ENCODE measurements at places on chromosomes 2 and 18. TPM values are rescaled to one million over a fixed set of nuclear protein-coding genes. Genes with fewer than 3 reads are reported as not detected.
A peak's percentile ranks its signal among the peaks of the same experiment; 100 is the strongest.

GRCh38 chr2:18833941-18834340, 244.6 kb upstream of the NT5C1B start:
- no peak overlapping the region for H3K4me3 ChIP-seq
- H3K36me3 ChIP-seq = no peaks in the 10 kb centered on the region
- no peak overlapping the region for H3K27ac ChIP-seq

- H3K4me1 ChIP-seq = no peaks in the 10 kb centered on the region
- no peak for DNase-seq
- H3K27ac ChIP-seq = no peak overlapping the region
- no peak overlapping the region for H3K4me3 ChIP-seq
- no peaks in the 10 kb centered on the region for H3K27me3 ChIP-seq
- H3K36me3 ChIP-seq = no peaks in the 10 kb centered on the region
Measured at GRCh38 chr2:207103132-207103531, 62.6 kb downstream of the KLF7 start.

The PTPRN gene
- total RNA-seq = 2.0 TPM

- no peaks in the 10 kb centered on the region for H3K4me1 ChIP-seq
- no peaks in the 10 kb centered on the region for H3K36me3 ChIP-seq
- H3K27me3 ChIP-seq = no peaks in the 10 kb centered on the region
- no peak overlapping the region for H3K4me3 ChIP-seq
Measured at GRCh38 chr2:62209427-62209991, 13.6 kb downstream of the B3GNT2 start.

- DNase-seq = no peak
- no peak overlapping the region for H3K27ac ChIP-seq
- no peaks in the 10 kb centered on the region for H3K4me1 ChIP-seq
- no peaks in the 10 kb centered on the region for H3K36me3 ChIP-seq
- no peak overlapping the region for H3K4me3 ChIP-seq
- no peaks in the 10 kb centered on the region for H3K27me3 ChIP-seq
Measured at GRCh38 chr2:215396595-215397313, 39.1 kb downstream of the FN1 start.

The ALKAL2 gene
- 0.72 TPM for total RNA-seq

- no peak overlapping the region for H3K4me3 ChIP-seq
- H3K27me3 ChIP-seq = no peaks in the 10 kb centered on the region
- H3K4me1 ChIP-seq = no peaks in the 10 kb centered on the region
- H3K36me3 ChIP-seq = no peaks in the 10 kb centered on the region
- H3K27ac ChIP-seq = no peak overlapping the region
Measured at GRCh38 chr2:179186126-179186525, 78.5 kb downstream of the SESTD1 start.

DNA sequence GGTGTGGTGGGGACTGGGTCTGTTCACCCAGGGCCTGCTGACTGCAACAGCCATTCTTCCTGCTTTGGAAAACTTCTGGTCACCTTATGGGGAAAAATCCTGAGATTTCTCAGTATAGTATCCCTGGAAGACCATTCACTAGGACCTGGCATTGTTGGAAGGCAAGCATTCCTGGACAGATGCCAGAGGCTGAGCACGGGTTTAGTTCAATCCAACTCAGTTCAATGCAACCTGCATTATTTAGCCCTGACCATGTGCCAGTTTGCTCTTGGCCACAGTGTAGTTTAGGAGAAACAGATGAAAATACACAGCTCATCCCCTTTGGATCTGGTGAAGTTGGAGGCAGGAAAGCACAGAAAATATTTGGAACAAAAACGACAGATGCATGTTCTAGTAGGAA, 95.9 kb downstream of the LPIN1 start:
- H3K4me1 ChIP-seq = no peaks in the 10 kb centered on the region
- no peak for DNase-seq
- no peaks in the 10 kb centered on the region for H3K27me3 ChIP-seq

GRCh38 chr18:63141778-63142176, 177.8 kb downstream of the BCL2 start:
- H3K27ac ChIP-seq = no peak overlapping the region
- no peak for DNase-seq
- no peaks in the 10 kb centered on the region for H3K27me3 ChIP-seq
- no peak overlapping the region for H3K4me3 ChIP-seq
- H3K4me1 ChIP-seq = no peaks in the 10 kb centered on the region

- no peak overlapping the region for H3K4me3 ChIP-seq
- no peaks in the 10 kb centered on the region for H3K27me3 ChIP-seq
- H3K4me1 ChIP-seq = no peaks in the 10 kb centered on the region
Measured at GRCh38 chr2:193315428-193316091, 1120.8 kb upstream of the TMEFF2 start.

GRCh38 chr2:237864940-237865622, 5.7 kb downstream of the RAMP1 start:
- H3K36me3 ChIP-seq = no peaks in the 10 kb centered on the region
- no peak overlapping the region for H3K4me3 ChIP-seq
- DNase-seq = no peak
- no peaks in the 10 kb centered on the region for H3K27me3 ChIP-seq

DNA sequence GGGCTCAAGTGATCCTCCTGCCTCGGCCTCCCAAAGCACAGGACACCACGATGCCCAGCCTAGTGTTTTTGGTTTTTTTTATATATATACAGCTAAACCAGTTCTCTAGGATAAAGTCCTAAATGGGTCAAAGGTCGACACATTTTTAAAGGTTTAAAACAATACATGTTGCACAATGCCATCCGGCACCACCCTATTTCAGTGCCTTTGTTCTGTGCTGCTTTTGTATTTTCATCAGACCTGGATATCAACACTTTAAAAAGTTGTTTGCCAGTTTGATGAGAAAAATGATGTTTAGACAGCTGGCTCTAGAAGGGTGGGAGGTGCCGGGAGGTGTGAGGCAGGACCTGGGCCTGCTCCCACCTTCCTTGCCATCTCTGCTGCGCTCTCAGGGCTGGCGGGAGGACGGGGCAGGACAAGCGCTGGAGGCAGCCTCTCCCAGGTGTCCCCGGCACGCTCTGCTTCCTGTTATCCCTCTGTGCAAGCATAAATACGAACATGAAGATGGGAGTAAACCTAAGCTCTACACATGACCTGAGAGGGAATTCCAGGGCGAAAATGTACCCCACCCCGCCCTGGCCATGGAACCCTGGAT, 103.7 kb downstream of the HS6ST1 start:
- peak; percentile 49 for DNase-seq
- no peaks in the 10 kb centered on the region for H3K36me3 ChIP-seq
- H3K27ac ChIP-seq = no peak overlapping the region
- H3K27me3 ChIP-seq = no peaks in the 10 kb centered on the region
- H3K4me3 ChIP-seq = no peak overlapping the region

The SLC5A7 gene
- 0.42 TPM for total RNA-seq

DNA sequence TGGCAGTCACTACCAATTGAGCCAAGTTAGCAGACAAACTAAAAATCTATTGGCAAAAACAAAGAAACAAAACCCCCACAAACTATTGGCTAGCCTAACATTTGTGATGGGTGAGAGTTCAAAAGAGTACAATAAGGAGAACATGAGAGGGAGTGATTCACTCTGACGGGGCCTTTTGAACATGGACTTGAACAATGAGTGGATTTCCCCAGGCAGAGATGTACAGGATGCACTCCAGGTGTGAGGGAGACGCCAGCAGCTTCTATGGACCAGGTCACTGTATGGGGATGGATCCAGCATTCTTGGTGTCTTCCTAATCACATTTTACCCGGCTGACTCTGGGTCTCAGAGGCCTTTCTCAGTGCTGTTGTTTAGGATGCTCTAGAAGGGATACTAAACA, 167.5 kb upstream of the SMAD2 start:
- no peak for DNase-seq
- H3K27me3 ChIP-seq = no peaks in the 10 kb centered on the region
- no peak overlapping the region for H3K4me3 ChIP-seq
- no peak overlapping the region for H3K27ac ChIP-seq
- H3K36me3 ChIP-seq = no peaks in the 10 kb centered on the region

The NABP1 gene
- total RNA-seq = 15.9 TPM

The NAT8 gene
- not detected for total RNA-seq

The ZDBF2 gene
- total RNA-seq = 5.8 TPM

DNA sequence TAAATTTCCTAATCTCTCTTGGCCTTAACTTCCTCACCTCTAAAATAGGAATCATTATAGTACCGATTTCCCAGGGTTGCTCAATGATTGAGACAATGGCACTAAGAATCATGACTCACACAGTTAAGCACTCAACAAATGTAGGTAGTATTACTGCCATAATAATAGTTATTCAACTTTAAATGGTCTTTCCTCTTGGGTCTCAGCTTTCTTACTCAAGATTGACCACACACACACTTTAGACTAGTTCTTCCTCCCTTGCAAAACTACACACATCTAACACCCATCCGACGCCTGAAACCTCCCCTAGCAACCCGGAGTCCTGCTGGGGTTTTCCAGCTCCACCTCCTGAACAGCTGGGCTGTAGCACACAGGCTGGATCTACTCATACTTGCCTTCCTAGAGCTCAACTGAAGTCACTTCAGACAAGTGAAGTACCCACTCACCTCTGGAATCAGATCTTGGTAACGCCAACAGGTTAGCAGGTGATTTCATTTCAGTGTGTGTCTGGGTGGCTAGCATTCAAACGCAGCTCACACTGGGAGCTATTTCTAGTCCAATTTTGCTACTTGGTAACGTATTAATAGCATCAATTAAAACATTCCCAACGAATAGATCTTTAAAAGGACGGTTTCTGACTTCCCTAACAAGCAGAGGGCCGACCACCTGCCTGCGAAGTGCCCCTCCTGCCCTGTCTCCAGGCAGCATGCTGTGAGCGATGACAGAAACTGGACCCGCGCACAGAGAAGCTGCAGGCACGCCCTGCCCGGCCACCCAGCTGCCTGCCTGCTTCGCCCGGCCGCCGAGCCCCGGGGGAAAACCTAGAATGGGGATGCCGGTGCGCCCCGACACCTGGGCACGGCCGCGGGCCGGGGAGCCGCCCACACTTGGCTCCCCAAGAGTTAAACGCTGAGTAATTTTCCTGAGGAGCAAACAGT, 1.1 kb downstream of the UXS1 start:
- peak overlapping the region; percentile 81 for H3K27ac ChIP-seq
- H3K36me3 ChIP-seq = no peaks in the 10 kb centered on the region
- DNase-seq = peak; percentile 65
- peak overlapping the region; percentile 86 for H3K4me3 ChIP-seq

The VAMP5 gene
- 14.0 TPM for total RNA-seq

DNA sequence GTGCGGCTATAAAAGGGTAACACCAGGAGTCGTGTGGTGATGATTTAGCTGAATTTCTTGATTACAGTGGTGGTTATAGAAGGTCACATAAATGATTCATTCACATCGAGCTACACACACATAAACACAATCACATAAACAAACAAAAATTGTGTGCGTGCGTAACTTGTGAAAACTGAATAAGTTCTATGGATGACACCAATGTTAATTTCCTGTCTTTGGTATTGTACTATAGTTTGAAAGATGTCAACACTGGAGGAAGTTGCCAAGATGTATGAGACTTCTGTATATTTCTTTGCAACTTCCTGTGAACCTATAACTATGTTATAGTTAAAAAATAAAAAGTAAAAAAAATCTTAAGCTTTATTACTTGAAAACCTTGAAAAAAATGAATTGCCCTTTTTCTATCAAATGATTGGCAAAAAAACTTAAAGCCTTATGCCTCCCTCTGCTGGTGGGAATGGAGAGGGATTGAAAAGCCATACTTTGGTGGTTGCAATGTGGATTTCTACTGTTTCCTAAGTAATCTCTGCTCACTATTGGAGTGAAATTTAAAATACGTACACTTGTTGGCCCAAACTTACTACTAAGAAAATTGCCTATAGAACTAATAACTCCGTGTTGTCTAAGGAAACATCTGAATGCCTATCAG, 227.7 kb downstream of the RPIA start:
- no peak for DNase-seq
- H3K27ac ChIP-seq = no peak overlapping the region
- no peaks in the 10 kb centered on the region for H3K4me1 ChIP-seq
- no peak overlapping the region for H3K4me3 ChIP-seq
- H3K27me3 ChIP-seq = peaks cover 6% of the 10 kb centered on the region

DNA sequence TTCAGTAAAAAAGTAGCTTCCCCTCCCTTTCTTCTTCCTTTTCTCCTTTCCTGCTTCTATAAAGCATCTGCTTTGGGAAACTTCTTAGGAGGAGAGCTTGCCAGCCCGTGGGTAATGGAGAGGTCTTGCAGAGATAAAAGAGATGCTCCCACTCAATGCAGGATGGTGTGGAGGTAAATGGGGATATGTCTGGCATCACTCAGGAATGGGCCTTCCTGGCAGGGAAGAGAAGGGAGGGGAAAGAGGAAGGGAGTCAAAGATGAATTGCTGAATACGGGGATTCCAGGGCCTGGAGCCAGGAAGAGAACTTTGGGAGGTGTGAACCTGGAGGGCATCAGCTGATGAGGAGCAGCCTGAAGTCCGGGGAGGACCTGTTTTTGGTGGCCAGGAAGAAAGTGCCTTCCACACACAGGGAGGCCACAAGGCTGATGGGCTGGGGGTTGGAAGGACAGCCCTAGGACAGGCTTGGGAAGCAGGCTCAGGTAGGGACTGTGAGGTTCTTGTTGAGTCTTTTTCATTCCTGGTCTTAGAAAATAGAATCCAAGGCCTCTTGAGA, 25.2 kb downstream of the IL1B start:
- H3K4me3 ChIP-seq = no peak overlapping the region
- peaks cover 5% of the 10 kb centered on the region for H3K4me1 ChIP-seq
- no peak for DNase-seq
- H3K36me3 ChIP-seq = no peaks in the 10 kb centered on the region
- peak overlapping the region; percentile 4 for H3K27ac ChIP-seq

The LOXHD1 gene
- not detected for total RNA-seq

DNA sequence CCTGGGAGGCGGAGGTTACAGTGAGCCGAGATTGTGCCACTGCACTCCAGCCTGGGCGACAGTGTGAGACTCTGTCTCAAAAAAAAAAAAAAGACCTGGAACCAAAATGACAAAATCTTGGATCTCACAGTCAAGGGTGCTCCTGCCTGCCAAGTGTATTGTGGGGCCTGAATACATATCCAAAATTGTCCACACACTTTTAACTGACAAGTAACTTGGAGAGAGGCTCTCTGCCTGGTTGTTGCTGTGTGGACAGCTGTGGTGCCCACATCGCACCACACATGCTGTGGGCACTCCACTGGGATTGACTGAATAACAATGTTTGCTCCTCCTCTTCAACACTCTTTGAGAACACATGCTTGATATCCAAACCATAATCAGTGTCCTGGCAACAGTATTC, 117.6 kb upstream of the REV1 start:
- H3K27me3 ChIP-seq = no peaks in the 10 kb centered on the region
- no peaks in the 10 kb centered on the region for H3K4me1 ChIP-seq
- H3K4me3 ChIP-seq = no peak overlapping the region
- no peaks in the 10 kb centered on the region for H3K36me3 ChIP-seq
- no peak overlapping the region for H3K27ac ChIP-seq

- no peaks in the 10 kb centered on the region for H3K4me1 ChIP-seq
- no peak for DNase-seq
- H3K4me3 ChIP-seq = no peak overlapping the region
- no peaks in the 10 kb centered on the region for H3K36me3 ChIP-seq
- H3K27me3 ChIP-seq = no peaks in the 10 kb centered on the region
- H3K27ac ChIP-seq = no peak overlapping the region
Measured at GRCh38 chr2:200159829-200160781, 146.4 kb upstream of the SPATS2L start.

GRCh38 chr2:114661971-114662939, 219.8 kb downstream of the DPP10 start:
- peak; percentile 19 for DNase-seq
- H3K4me3 ChIP-seq = peak overlapping the region; percentile 38
- H3K27ac ChIP-seq = no peak overlapping the region

- H3K4me3 ChIP-seq = no peak overlapping the region
- peak; percentile 26 for DNase-seq
- H3K27ac ChIP-seq = no peak overlapping the region
- no peaks in the 10 kb centered on the region for H3K27me3 ChIP-seq
Measured at GRCh38 chr18:8623549-8624106, 14.4 kb downstream of the RAB12 start.

The CD207 gene
- not detected for total RNA-seq

GRCh38 chr2:64196963-64197362, 52.7 kb upstream of the PELI1 start:
- no peak for DNase-seq
- H3K4me1 ChIP-seq = no peaks in the 10 kb centered on the region
- no peaks in the 10 kb centered on the region for H3K36me3 ChIP-seq
- no peaks in the 10 kb centered on the region for H3K27me3 ChIP-seq
- H3K4me3 ChIP-seq = no peak overlapping the region

All from colonic mucosa (tissue), 4 donors.